ENCODE measurements at places on chromosomes 13 and 19.

DNA sequence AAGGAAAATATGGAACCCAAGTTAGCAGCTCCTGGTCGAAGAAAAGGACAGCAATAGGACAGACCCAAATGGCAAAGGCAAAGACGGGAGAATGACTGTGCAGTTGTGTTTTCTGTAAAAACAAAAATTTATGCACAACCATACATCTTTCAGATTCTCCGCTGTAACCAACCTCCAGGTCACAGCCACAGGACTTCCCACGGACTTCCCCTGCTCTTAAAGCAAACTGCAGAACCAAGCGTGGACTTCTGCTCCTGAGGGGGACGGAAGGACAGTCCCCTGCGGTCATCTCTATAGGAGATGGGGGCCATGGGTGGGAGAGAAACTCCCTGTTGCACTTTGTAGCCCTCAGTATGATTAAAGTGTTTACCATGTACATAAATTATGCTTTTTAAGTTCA lies 2.5 kb downstream of the GRTP1 start:
- no peak for DNase-seq

DNA sequence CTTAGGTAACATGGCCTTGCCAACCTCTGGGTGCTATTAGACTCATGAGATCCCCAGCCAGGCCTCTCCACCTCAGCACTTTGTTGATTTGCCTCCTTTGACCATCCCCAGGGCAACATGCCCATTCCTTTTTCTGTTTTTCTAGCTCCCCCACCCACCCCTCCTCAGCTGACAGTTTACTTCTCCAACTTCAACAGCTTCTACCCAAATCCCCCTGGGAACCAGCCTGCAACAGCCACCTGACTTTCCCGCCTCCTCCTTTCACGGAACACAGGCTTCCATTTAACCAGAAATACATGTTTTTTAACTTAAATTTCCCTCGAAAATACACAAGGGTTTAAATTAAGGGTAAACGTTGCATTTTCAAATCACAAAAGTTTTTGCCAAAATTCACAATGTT lies 117.3 kb downstream of the DLEU7 start:
- no peak for DNase-seq

DNA sequence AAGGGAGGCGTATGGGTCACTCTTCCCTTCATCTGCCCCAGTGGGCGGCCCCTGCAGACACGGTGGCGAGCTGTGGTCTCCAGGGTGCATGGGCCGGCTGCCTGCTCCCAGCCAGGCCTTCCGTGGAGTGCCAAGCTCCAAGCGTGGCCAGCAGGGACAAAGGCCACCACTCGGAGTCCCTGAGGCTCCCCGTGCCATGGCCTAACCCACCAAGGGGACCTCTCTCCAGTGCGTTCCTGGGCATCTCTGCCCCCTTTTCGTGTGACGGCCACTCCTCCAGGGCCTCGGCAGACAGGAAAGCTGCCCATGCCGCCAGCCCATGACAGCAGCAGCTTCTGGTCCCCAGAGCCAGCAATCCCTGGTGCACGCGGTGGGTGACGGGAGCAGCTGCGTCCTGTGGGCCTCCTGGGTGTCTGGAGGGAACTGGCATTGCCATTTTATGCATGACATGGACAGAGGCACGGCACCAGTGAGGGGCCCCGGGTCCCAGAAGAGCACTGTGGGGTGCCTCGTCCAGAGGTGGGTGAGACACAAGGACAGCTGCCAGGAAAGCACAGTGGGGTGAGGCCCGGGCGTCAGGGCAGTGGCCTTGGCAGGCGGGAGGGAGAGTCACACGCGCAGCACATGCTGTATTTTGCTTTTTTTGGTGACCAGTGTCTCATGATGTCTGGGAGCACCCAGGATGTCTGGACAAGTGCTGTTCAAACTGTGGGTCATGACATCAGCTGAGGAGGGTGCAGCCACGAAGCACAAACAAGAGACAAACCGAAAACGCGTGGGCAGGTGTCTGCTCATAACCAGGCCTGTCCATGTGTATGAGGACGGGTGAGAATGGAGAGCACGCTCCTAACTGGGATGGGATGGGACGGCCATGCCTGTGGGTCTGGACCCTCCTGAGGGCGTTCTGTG lies 32.3 kb downstream of the CEBPG start:
- DNase-seq = no peak

GRCh38 chr19:13757805-13758772 lies 6.2 kb upstream of the MRI1 start:
- DNase-seq = no peak

- no peak for DNase-seq
These were observed 85.2 kb upstream of the FAM216B start for GRCh38 chr13:42696191-42696590.

- no peak for DNase-seq
These were observed 4.8 kb upstream of the TM9SF2 start for GRCh38 chr13:99496184-99497142.

- no peak for DNase-seq
These were observed 5.1 kb upstream of the PRKD2 start for GRCh38 chr19:46722004-46722380.

DNA sequence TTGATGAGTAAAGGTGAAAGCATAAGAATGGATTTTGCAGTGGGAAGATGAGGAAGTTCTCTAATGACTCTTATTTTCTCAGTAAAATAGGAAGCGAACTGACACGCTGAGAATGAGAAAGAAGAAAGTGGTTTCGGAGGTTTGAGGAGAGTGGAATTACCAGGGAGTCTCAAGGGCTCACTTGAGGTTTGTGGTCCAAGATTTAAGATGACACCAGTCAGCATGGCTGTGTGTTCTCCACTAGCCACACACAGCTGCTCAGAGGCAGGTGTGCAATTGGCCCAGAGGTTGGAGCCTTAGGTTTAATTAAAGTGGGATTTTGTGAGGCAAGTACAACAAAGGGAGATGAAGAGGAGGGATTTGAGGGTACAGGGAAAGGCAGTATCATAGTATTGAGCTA lies 99.6 kb upstream of the NBEA start:
- DNase-seq = no peak

GRCh38 chr19:35313587-35313986 lies 15.4 kb upstream of the CD22 start:
- DNase-seq = no peak

GRCh38 chr19:32748497-32748896 lies 28.9 kb downstream of the TDRD12 start:
- peak; percentile 70 for DNase-seq

- DNase-seq = peak; percentile 62
These were observed 2.3 kb downstream of the SPACA4 start for GRCh38 chr19:48608798-48609263.

GRCh38 chr19:46393456-46394401 lies 19.6 kb downstream of the CCDC8 start:
- DNase-seq = no peak

DNA sequence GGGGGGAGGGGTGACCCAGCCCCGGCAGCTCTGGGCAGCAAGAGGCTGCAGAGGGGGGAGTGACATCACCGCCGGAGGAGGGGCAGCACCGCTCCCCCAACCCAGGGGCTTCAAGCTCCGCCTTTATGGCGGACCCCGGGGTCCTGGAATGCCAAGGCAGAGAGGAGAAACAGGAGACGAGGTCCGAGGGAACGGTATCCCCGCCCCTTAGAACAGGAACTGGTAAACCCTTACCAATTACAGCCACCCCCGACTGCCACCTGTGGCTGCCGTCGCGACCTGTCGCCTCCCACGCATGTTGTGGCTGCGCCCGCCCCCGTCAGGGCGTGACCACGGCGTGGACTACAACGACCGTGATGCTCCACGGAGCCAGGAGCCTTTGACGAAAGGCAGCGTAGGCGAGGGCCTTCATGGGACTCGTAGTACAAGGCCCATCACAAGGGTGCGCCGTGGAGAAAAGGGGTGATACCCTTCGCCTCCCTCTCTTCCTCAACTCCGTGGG lies 4.1 kb upstream of the KCNC3 start:
- DNase-seq = peak; percentile 88

DNA sequence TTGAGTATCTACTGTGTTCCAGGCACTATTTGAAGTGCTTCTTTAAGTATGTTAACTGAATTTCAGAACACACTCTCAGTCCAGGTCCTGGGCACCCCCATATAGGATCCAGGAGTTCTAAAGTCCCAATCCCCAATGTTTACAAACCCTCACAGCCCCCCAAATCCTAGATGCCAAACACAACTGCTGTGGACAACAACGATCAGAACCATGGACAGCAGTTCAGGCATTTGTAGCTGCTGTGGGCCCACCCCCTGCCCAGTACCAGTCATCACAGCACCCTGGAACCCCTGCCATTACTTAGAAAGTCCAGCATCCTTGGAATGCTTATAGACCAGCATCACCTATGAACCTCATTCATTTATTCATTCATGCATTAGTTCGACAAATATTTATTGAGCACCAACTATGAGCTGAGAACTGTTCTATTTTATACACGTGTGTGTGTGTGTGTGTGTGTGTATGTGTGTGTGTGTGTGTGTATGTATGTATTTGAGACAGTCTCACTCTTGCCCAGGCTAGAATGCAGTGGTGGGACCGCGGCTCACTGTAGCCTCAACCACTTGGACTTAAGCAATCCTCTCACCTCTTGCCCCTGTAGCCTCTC lies 19.3 kb upstream of the SDHAF1 start:
- no peak for DNase-seq

- DNase-seq = no peak
These were observed 18.6 kb downstream of the CAPN12 start for GRCh38 chr19:38725469-38726283.

GRCh38 chr19:30226464-30227011 lies 145.6 kb upstream of the ZNF536 start:
- no peak for DNase-seq

- no peak for DNase-seq
These were observed 6.7 kb downstream of the NANOS3 start for GRCh38 chr19:13883516-13884064.

- DNase-seq = no peak
These were observed 2.8 kb upstream of the B3GLCT start for GRCh38 chr13:31196992-31197391.

DNA sequence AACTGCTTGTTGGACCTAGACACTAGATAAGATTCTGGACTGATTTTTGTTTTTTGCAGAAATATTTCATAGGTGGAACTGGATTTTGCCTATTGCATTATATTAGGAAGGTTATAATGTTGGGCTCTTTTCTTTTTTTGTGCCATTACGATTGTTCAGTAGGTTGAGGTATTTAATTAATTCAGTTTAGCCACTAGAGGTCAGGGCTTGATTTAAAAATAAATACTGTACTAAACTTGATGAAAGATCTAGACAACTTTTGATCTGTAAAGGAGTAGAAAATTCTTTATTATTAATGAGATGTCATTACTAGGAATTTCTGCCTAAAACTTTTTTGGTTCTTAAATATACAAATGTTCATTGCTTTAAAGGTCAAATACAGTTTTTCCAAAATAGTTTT lies 15.2 kb upstream of the SUPT20H start:
- DNase-seq = peak; percentile 19

DNA sequence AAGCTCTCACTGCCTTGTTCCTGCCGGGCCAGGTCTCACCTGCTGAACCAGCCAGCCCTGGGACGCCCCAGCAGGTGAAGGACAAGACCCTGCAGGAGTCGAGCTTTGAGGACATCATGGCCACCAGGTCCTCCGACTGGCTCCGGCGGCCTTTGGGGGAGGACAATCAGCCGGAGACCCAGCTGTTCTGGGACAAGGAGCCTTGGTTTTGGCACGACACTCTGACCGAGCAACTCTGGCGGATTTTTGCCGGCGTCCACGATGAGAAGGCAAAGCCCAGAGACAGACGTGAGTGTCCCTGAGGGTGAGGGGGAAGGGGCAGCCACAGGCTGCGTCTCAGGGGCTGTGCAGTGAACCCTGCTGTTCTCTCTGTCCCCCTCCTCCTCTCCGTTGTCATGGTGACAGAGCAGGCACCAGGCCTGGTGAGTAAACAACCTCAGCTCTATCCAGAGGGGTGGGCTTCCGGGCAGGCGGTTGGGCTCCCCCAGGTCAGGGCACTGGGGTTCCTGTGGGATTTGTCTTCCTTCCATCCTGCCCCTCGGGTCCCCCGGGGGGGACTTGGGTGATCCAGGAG lies 9.7 kb downstream of the TLE6 start:
- no peak for DNase-seq
